ENCODE measurements at places on chromosomes 7 and 10.

DNA sequence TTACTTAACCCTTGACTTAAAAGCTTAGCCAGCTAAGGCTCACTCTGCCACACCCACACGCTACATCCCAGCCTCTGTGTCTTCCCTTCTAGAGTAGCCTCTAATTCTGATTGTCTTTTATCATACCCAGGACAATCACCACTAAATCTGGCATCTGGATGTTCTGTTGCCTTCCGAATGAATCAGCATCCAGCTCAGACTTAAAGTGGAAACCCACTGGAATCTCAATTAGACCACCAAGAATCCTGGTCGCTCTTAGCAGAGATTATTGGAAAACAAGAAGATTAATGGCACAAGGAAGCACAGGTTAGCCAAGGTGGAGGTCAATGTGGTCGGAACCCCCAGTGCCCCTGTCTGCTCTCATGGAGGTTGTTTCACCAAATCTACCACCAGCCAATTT, 404.2 kb upstream of the FOXK1 start:
- DNase-seq: no peak

DNA sequence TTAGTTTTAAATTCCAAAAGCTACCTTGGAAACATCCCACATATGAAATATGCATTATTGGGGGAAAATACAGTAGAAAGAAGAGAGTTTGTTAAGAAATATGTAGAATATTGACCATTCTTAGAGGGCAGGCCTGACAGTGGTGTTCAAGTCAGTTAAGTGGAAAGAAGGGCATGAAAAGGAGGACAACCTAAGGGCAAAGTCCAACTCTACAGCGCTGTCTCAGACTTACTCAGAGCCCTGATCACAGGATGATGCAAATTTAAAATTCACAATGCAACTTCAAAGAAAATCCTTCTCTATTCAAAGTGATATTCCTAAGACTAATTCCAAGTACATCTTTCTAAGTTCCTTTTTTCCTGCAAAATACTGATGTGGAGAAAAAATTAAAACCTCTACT, 139.1 kb upstream of the LRRTM3 start:
- DNase-seq: no peak

GRCh38 chr7:108425714-108426275, 30.4 kb downstream of the NRCAM start:
- DNase-seq: no peak

GRCh38 chr10:44322137-44322536, 62.8 kb downstream of the CXCL12 start:
- DNase-seq: no peak

GRCh38 chr10:129890170-129890569, 73.9 kb downstream of the EBF3 start:
- no peak for DNase-seq

- DNase-seq: no peak
Observed at GRCh38 chr10:51314481-51314880, 240.2 kb downstream of the PRKG1 start.

Measured in stimulated activated CD8-positive, alpha-beta memory T cell treated with anti-CD3 and anti-CD28 coated beads, Interleukin-12 subunit alpha, Interleukin-12 subunit beta, amount 100 ng/mL, for 4 hours (primary cell).